Muscle of leg (tissue), 16 donors: ENCODE measurements at places on chromosomes 5 and 9. TPM values are rescaled to one million over a fixed set of nuclear protein-coding genes. Genes with fewer than 3 reads are reported as not detected.

The ZNF782 gene
- polyA plus RNA-seq, result 3.4 TPM

The DAB2 gene
- 119 TPM for polyA plus RNA-seq

The OMD gene
- 2.7 TPM for polyA plus RNA-seq

The PLCXD3 gene
- polyA plus RNA-seq, result 0.09 TPM

The IL13 gene
- polyA plus RNA-seq, result not detected

The ROR2 gene
- polyA plus RNA-seq, result 3.8 TPM

The OGN gene
- polyA plus RNA-seq, result 505 TPM

The CMBL gene
- 87.5 TPM for polyA plus RNA-seq

The GPBP1 gene
- 85.5 TPM for polyA plus RNA-seq

The TMEM141 gene
- 53.2 TPM for polyA plus RNA-seq

The ANKRD18A gene
- polyA plus RNA-seq, result not detected

The TEK gene
- polyA plus RNA-seq, result 15.3 TPM

The SPINK9 gene
- polyA plus RNA-seq, result not detected

The PCDHAC2 gene
- polyA plus RNA-seq, result 0.83 TPM

The ADGRD2 gene
- polyA plus RNA-seq, result 0.15 TPM
